Fibroblast of skin of right quadriceps (primary cell): ENCODE measurements at places on chromosomes 3 and 15.

DNA sequence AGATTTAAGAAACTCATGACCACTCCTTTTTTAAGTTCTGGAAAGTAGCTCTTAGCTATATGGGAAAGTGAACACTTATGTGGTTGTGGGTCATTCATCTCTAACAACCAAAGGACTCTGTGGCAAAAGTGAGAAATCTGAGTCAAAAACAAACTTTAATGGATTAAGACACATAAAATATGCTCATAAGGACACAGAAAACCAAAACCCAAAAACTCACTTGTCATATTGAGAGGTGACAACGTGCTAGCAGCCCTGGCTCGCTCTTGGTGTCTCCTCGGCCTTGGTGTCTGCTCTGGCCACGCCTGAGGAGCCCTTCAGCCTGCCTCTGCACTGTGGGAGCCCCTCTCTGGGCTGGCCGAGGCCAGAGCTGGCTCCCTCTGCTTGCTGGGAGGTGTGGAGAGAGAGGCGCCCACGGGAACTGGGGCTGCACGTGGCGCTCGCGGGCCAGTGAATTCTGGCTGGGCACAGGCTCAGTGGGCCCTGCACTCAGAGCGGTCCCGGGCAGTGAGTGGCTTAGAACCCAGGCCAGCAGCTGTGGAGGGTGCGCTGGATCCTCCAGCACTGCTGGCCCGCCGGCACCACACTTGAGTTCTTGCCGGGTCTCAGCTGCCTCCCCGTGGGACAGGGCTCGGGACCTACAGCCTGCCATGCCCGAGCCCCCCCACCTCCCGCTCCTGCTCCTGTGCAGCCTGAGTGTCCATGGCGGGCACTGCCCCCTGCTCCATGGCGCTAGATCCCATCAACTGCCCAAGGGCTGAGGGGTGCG, 30.3 kb upstream of the SKIL start:
- DNase-seq: no peak

GRCh38 chr3:148718982-148719862, 21.5 kb downstream of the AGTR1 start:
- DNase-seq: peak; percentile 34

- no peak for DNase-seq
Measured at GRCh38 chr15:38476120-38476519, 22.2 kb downstream of the FAM98B start.

DNA sequence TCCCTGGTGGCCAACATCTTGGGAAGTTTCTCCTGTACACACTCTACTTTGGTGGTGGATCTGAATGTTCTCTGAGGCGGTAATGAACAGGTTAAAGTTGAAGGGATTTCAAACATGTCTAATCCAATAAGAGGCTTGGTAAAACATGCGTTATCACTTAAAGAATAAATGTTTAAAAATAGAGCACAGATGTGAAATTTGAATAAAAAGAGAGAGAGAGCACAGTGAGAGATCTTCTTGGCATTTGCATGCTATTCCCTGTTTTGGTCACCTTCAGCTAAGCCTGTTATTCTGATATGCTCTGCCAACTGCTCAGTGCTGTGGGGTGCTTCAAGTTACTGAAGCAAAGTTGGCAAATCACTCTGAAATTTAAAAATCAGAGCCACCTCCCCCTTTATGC, 237.7 kb upstream of the WNT5A start:
- DNase-seq: no peak

DNA sequence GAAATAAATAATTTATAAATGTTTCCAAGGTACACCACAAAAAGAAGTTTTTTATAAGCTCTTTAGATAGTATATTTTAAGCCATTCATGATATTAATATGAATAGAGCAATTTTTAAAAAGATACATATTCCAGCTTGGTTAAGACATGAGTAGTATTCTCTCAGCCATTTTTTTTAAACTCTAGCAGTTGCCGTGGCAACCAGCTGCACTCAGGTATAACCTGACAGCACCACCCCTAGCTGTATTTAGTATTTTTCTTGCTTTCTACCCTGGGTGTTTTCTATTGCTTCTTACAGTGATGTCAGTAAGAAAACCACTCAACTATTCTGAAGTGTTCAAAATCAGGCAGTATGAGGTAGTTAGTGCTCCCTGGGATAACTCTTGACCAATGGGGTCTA, 496.3 kb upstream of the CNTN3 start:
- DNase-seq: no peak

GRCh38 chr3:10946526-10946925, 46.0 kb upstream of the SLC6A1 start:
- DNase-seq: no peak
